ENCODE measurements at places on chromosomes 3 and 15.

DNA sequence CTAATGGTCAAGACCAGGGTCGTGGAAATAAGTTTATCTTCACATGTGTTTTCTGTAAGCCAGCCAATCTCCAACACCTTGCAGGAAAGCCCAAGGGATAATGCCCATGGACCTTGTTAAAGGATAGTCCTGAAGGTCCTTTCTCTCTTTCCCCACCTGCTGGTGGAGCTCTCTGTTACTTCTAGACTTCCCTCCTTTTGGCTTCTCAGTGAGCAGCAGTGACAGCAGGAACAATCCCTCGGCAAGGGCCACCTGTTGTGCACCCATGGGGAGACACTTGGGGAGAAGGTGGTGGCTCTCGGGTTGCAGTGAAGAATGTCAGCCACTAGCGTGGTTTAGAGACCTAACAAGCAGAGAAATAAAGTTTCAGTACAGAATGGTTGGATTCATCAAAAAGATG is 84.0 kb upstream of the OSBPL11 start:
- no peak for DNase-seq

DNA sequence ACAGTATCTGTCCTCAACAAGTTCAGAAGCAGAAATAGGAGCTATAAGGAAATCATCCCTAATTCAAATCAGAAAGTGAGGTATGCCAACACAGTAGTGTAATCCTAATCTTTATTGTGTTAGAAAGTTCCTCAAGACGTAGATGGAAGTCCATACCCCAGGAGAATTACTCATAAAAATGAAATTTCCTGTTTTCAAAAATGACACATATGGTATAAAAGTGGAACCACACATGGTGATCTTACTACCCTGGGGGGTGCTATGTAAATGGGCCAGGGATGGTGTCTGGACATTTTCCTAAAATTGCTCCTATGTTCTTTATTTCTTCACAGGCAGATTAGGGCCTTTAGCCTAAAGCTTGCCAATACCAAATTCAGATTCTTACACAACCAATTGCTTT is 204.1 kb downstream of the ARRDC4 start:
- no peak for DNase-seq

DNA sequence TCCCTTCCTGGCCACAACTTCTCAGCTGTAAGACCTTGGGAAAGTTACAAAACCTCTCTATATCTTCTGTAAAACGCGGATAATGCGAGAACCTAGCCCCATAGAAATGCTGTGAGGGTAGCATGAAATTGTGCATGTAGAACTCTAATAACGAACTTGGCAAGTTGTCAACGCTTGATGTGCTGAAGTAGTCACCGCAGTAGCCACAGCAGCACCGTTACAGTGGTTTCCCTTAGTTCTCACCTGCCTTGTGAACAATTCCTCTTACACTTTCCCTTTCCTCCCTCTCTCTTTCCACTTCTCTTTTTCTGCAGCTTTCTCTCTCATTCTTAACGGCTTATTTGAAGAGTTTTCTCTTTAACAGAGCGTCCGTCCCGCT is 447 bp upstream of the SHQ1 start:
- DNase-seq = no peak

DNA sequence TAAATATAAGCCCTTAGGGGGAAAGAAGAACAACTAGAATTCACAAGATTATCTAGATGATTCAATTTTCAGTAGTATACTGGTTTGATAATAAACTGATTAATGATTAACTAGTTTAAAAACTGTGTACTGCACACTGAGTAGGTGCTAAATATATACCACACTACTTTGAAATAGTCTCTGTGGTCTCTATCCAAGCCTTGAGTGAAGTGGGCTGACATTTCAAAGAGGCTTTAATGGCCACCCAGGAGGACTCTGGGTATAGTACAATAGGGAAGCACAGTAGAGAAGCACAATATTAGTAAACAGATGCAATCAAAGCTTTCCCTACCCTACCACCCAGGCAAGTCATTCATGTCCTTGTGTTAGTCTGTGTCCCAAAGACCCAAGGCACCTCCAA is 46.7 kb downstream of the FILIP1L start:
- no peak for DNase-seq

DNA sequence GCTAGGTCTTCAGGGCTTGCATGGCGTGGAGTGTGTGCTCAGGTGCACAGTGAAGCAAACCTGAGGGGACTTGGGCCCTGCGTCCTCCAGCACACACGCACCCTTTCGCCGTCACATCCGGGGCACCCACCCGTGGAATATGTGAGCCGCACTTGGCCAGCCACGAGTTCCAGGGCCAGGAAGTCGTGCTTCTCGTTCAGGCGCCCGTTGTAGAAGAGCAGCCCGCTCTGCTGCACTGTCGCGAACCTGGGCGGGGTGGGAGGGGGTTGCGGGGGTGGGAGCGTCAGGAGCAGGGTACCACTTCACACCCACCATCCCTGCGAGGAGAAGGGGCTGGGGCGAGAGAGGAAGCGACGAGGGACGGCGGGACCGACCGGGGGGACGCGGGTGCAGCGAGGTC is 7.1 kb downstream of the CELSR3 start:
- no peak for DNase-seq

GRCh38 chr3:177522051-177522450 is 324.8 kb upstream of the TBL1XR1 start:
- DNase-seq = no peak

DNA sequence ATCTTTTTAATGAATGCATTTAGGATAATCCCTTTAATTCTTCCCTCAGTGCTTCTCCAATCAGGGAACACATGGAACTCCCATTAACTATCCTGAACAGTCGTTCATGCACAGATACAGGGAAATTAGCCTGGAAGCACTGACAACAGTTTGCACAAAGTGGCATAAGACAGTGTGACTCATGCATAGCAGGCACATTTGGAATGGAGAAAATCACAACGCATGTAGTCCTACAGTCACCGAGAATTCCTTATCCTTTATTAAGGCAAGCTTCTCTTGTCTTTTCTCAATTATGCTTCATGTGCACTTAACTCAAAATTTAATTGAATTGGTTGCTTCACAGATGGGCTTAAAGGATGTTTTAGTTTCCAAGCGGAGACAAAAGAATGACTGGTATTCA is 155.0 kb upstream of the CRBN start:
- no peak for DNase-seq

- no peak for DNase-seq
These were observed 20.3 kb downstream of the C3orf33 start for GRCh38 chr3:155785662-155786295.

DNA sequence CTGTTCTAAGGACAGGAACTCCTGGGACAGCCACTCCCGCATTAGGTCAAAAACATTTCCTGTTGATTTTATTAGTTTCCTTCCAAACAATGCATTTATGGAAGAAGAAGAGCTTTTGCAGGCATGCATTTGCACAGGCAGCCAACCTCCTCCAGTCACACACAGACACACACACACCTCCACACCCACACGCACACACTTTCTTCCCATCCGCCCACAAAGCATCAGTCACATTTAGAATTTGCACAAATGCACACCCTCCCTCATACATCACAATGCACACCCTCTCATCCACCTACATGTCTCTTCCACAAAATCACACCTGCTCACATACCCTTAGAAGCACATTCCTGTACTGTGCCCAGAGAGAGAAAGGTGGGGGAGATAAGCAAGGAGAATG is 4.1 kb upstream of the TYRO3 start:
- no peak for DNase-seq

DNA sequence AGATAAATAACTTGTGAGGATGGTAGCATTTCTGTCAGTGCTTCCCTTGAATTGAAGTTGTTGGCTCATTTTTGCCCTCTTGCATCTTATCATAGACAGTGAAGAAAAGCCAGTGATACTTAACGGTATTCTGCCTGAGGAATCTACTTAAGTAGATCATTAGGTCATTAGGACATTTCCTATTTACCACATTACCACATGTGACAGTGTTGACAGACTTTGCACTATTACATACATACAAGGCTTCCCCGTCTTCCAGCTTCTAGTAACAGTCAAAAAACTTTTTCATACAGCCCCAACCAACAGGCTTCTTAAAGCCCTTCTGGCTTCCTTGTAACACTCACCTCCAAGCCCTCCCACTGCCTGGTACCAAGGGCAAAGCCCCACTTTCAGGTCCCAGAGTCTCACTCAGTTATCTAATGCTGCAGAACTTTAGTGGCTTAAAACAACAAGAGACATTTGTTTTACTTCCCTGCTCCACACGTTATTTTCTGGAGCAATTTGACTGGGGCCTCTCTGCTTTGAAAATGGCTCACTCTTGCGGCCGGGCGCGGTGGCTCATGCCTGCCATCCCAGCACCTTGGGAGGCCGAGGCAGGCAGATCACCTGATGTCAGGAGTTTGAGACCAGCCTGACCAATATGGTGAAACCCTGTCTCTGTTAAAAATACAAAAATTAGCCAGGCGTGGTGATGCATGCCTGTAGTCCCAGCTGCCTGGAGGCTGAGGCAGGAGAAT is 40.0 kb downstream of the ASB7 start:
- no peak for DNase-seq

Measured in NCI-H526 treated with DMSO at 0.1 percent for 48 hours (cell line).